Dermis lymphatic vessel endothelial cell (primary cell): ENCODE measurements at places on chromosomes 13 and 19. TPM values are rescaled to one million over a fixed set of nuclear protein-coding genes. Genes with fewer than 3 reads are reported as not detected.

Gene CABP5
- total RNA-seq: not detected in 2 replicates

Gene USHBP1
- 33.1 and 37.3 TPM in 2 replicates for total RNA-seq

Gene SPPL2B
- 18.6 and 25.1 TPM in 2 replicates for total RNA-seq

Gene SERP2
- total RNA-seq: 3.0 and 3.3 TPM in 2 replicates

Gene SIAH3
- total RNA-seq: not detected in 2 replicates

Gene CCDC159
- total RNA-seq: 5.4 and 6.1 TPM in 2 replicates

Gene NLRP11
- total RNA-seq: under 0.01 and 0.11 TPM in 2 replicates

Gene MEF2B
- total RNA-seq: not detected in 2 replicates

Gene PCDH9
- total RNA-seq: 1.2 and 2.0 TPM in 2 replicates

Gene ZNF91
- 10.8 and 11.2 TPM in 2 replicates for total RNA-seq

Gene RAX2
- total RNA-seq: not detected in 2 replicates

Gene PTGIR
- total RNA-seq: 0.11 TPM in 1 of 2 replicates, not detected in the other

Gene SH2D3A
- 2.2 and 3.0 TPM in 2 replicates for total RNA-seq

Gene CGB3
- total RNA-seq: not detected in 2 replicates

Gene ATP4B
- total RNA-seq: 0.11 TPM in 1 of 2 replicates, not detected in the other

Gene KIR3DL1
- not detected in 2 replicates for total RNA-seq

Gene FOSB
- total RNA-seq: 16.9 and 90.1 TPM in 2 replicates

Gene PGLYRP1
- total RNA-seq: not detected in 2 replicates

Gene CRX
- total RNA-seq: not detected in 2 replicates

Gene ASPDH
- not detected in 2 replicates for total RNA-seq

Gene PINLYP
- 2.2 and 5.9 TPM in 2 replicates for total RNA-seq

Gene HIF3A
- total RNA-seq: 5.6 and 10.7 TPM in 2 replicates

Gene PSG3
- not detected in 2 replicates for total RNA-seq

Gene FFAR3
- not detected in 2 replicates for total RNA-seq

Gene COL5A3
- 0.26 and 2.6 TPM in 2 replicates for total RNA-seq

Gene ALKBH7
- 27.1 and 53.9 TPM in 2 replicates for total RNA-seq

Gene TNNI3
- not detected in 2 replicates for total RNA-seq

Gene RRAS
- total RNA-seq: 13.0 and 20.7 TPM in 2 replicates

Gene VSTM1
- not detected in 2 replicates for total RNA-seq

Gene AMER2
- not detected in 2 replicates for total RNA-seq

Gene ZNF154
- total RNA-seq: under 0.01 and 0.11 TPM in 2 replicates

Gene PROSER3
- 0.95 and 1.1 TPM in 2 replicates for total RNA-seq

Gene SYNGR4
- not detected in 2 replicates for total RNA-seq

Gene ZFR2
- total RNA-seq: 0.09 and 0.43 TPM in 2 replicates

Gene ZNF850
- total RNA-seq: 4.0 and 4.6 TPM in 2 replicates

Gene TNFAIP8L1
- total RNA-seq: 61.8 and 96.2 TPM in 2 replicates

Gene OLFM2
- total RNA-seq: 0.34 and 0.98 TPM in 2 replicates

Gene MBD3L3
- total RNA-seq: not detected in 2 replicates

Gene CYP4F8
- total RNA-seq: not detected in 2 replicates

Gene ZNF460
- total RNA-seq: 46.2 and 64.4 TPM in 2 replicates

Gene EID2B
- total RNA-seq: 2.9 and 5.3 TPM in 2 replicates

Gene NTF4
- not detected in 2 replicates for total RNA-seq

Gene CEBPA
- 0.33 and 0.34 TPM in 2 replicates for total RNA-seq

Gene ZSCAN5B
- total RNA-seq: 0.11 TPM in 1 of 2 replicates, not detected in the other

Gene ZNF43
- total RNA-seq: 8.5 and 9.4 TPM in 2 replicates

Gene FBXO27
- total RNA-seq: 0.52 and 0.76 TPM in 2 replicates

Gene ARGLU1
- total RNA-seq: 37.6 and 53.1 TPM in 2 replicates

Gene FPR2
- total RNA-seq: not detected in 2 replicates

Gene KIR2DL4
- total RNA-seq: not detected in 2 replicates

Gene UNC13A
- total RNA-seq: under 0.01 and 0.11 TPM in 2 replicates

Gene RFXAP
- 0.65 and 1.0 TPM in 2 replicates for total RNA-seq

Gene SMIM24
- not detected in 2 replicates for total RNA-seq

Gene FFAR1
- total RNA-seq: not detected in 2 replicates

Gene KLK12
- total RNA-seq: not detected in 2 replicates

Gene ZNF440
- 8.9 and 10.8 TPM in 2 replicates for total RNA-seq

Gene URAD
- total RNA-seq: not detected in 2 replicates

Gene TUBB4A
- not detected in 2 replicates for total RNA-seq

Gene ATG4D
- 5.9 and 6.0 TPM in 2 replicates for total RNA-seq
